ENCODE measurements at places on chromosomes 4 and X. TPM values are rescaled to one million over a fixed set of nuclear protein-coding genes. Genes with fewer than 3 reads are reported as not detected.

The DUX4 gene
- total RNA-seq: not detected

The TCP11X1 gene
- total RNA-seq: not detected

The HSPA4L gene
- total RNA-seq: 1.2 TPM

The HSD17B13 gene
- not detected for total RNA-seq

The SPANXC gene
- total RNA-seq: 5.8 TPM

The SNCA gene
- 8.3 TPM for total RNA-seq

The DGAT2L6 gene
- not detected for total RNA-seq

The SHISA3 gene
- total RNA-seq: 0.20 TPM

The CDX4 gene
- total RNA-seq: not detected

The POU4F2 gene
- not detected for total RNA-seq

The DCX gene
- not detected for total RNA-seq

The SSX4 gene
- total RNA-seq: not detected

The TIMM8A gene
- 9.6 TPM for total RNA-seq

The CXCR3 gene
- total RNA-seq: not detected

The DCAF4L1 gene
- not detected for total RNA-seq

The BST1 gene
- total RNA-seq: 3.0 TPM
